ENCODE measurements at places on chromosomes 5 and 9. TPM values are rescaled to one million over a fixed set of nuclear protein-coding genes. Genes with fewer than 3 reads are reported as not detected.

The ZBTB26 gene
- 12.2 TPM for total RNA-seq

The NUDT12 gene
- not detected for total RNA-seq

The CAPSL gene
- not detected for total RNA-seq

The DAB2IP gene
- not detected for total RNA-seq

The NTNG2 gene
- total RNA-seq: 32.6 TPM

The EMB gene
- total RNA-seq: 199 TPM

The GFPT2 gene
- 0.56 TPM for total RNA-seq

The ANKRD33B gene
- total RNA-seq: 3.9 TPM

GRCh38 chr5:52693280-52693679, 94.4 kb upstream of the ITGA1 start:
- DNase-seq: peak; percentile 64

- DNase-seq: no peak
These were observed 8.4 kb upstream of the IRX2 start for GRCh38 chr5:2759696-2760461.

DNA sequence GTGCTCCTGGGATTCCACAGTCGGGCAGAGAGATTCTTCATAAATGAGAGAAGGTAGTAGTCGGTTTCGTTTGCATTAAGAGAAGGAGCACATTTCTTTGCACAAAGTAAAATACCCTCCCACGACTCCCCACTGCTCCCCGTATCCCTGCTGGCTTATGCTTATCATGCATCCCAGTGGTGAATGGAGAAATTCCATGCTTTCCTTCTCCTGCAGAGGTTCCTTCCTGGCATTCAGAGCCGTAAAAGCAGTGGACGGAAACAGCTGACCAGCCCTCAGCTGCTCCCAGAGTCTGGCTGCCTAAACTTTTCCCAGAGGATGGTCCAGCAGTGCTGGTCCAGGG, 93.1 kb downstream of the C9orf152 start:
- DNase-seq: no peak

- peak; percentile 91 for DNase-seq
These were observed at the start of gene SERINC5 for GRCh38 chr5:80255811-80256712. TSS of gene SERINC5 (minus strand) at chr5:80256048. CDS start at chr5:80255922, 126 bp downstream.

GRCh38 chr5:173751266-173751600, 134.8 kb upstream of the BOD1 start:
- no peak for DNase-seq

DNA sequence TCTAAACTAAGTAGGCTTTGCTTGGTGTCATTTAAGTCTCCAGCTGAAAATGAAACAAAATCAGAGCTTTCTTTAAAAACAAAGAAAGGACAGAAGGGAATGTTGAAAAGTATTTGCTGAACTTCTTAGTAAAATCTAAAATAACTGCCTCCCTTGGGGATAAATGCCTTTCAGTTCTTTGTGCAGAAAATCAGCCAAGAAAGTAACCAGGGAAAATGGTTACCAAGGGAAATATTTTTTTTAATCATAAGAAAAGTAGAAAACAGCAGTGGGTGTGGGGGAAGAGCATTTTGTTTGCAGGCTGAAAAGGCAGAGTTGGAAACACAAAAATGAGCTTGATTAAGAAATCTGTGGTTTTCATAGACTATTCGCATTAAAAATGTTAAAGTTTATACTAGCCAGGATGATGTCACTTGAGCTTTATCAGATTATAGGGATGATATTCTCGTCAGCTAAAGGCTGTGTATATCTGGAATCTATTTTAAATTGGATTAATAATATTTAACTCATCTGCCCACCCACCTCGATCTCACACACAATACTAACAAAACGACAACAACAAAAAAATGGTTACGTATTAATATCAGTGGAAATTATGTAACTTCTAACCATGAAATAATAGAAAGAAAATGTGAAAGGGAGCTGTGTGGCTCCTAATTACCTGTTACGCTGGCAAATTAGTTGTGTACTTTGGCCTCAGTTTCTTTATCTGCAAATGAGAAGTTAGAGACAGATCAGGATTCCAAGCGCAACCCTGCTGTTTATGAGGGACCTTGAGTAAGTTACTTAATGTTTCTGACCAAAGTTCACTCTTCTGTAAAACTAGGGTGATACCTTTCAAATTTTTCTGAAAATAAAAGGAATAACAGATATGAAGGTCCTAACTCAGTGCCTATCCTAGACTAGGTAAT, at the start of gene ECM2:
Gene ECM2, minus strand, starts transcription at position 51 of the 911 bp plus-strand sequence. CDS start 13,124 bp downstream, outside the sequence.
- DNase-seq: no peak

Data from natural killer cell (primary cell).